ENCODE measurements at places on chromosomes 3 and 15. TPM values are rescaled to one million over a fixed set of nuclear protein-coding genes. Genes with fewer than 3 reads are reported as not detected.

GRCh38 chr3:176992565-176992964 is 204.7 kb downstream of the TBL1XR1 start:
- H3K36me3 ChIP-seq, result no peaks in the 10 kb centered on the region
- no peak overlapping the region for H3K4me3 ChIP-seq
- H3K4me1 ChIP-seq, result no peaks in the 10 kb centered on the region
- no peak for DNase-seq

DNA sequence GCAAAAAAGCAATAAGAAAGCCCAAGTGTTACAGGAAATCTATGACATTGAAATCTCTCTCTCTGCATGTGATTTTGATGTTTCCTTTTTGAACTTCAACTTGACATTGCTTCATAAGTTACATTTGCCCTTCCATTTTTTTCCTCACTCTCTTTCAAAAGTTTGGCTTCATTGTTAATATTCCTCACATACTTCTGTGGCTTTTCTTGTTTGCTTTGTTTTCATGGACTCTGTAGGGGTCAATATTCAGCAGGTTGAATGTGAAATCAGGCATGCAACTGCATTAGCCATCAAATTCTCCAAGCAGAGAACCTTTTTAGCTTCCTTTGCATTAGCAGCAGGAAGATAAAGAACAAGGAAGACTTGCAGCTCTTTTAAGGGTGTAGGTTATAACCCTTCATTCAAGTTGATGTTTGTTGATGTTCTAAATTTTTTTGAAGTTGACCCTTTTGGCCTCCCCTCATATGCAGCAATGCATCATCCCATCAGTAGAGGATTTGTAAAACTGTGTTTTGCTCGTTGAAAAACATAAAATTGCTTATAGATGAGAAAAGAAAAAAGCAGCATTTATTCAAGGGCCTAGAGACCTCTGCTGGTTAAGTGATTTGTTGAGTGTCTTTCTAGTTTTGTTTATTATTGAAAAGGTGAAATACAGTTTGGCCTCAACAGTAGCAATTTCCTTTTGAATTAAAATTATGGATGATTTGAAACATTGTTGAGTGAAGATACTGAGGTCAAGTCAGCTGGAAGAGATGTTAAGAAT is 211.4 kb downstream of the IL5RA start:
- H3K27ac ChIP-seq, result no peak overlapping the region
- no peaks in the 10 kb centered on the region for H3K36me3 ChIP-seq
- no peaks in the 10 kb centered on the region for H3K4me1 ChIP-seq

- no peaks in the 10 kb centered on the region for H3K27me3 ChIP-seq
- H3K4me3 ChIP-seq, result no peak overlapping the region
- no peak overlapping the region for H3K27ac ChIP-seq
- peak; percentile 90 for DNase-seq
- no peaks in the 10 kb centered on the region for H3K4me1 ChIP-seq
- H3K36me3 ChIP-seq, result no peaks in the 10 kb centered on the region
Measured at GRCh38 chr3:32428092-32429068, 36.7 kb downstream of the CMTM7 start.

DNA sequence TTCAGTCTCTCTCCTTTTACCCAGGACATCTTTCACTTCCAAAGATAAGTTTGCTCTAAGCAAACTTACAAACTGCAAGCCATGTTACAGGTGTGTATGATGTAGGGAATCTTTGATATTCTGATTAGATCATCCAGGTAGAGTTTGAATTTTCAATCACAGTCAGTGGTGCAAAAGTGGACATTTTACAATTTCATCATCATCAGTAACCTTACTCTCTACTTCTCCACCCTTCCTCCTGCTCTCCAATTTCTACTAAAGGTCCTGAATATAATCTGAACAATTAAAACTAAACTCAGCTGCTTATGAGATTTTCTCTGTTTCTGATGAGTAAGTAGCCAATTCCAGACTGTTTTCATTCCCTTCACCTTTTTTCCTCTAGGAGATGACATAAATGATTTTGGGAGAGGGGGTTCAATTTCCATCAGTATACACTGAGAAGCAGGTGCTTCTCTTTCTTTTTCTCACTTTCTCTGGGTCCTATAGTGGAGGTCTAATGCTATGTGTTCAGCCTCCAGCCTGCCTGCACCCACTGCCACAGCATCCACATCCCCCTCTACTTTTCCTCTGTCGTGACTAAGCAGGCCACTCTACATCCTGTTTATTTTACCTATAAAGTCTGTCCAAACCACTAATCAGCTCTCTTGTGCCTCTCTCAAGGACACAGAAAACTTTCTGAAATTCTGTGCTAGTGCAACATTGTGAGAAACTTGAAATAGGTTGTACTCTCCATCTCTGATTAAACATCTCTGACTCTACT is 27.6 kb downstream of the SUCNR1 start:
- peak overlapping the region; percentile 42 for H3K27ac ChIP-seq
- DNase-seq, result no peak
- H3K4me3 ChIP-seq, result no peak overlapping the region
- no peaks in the 10 kb centered on the region for H3K27me3 ChIP-seq

DNA sequence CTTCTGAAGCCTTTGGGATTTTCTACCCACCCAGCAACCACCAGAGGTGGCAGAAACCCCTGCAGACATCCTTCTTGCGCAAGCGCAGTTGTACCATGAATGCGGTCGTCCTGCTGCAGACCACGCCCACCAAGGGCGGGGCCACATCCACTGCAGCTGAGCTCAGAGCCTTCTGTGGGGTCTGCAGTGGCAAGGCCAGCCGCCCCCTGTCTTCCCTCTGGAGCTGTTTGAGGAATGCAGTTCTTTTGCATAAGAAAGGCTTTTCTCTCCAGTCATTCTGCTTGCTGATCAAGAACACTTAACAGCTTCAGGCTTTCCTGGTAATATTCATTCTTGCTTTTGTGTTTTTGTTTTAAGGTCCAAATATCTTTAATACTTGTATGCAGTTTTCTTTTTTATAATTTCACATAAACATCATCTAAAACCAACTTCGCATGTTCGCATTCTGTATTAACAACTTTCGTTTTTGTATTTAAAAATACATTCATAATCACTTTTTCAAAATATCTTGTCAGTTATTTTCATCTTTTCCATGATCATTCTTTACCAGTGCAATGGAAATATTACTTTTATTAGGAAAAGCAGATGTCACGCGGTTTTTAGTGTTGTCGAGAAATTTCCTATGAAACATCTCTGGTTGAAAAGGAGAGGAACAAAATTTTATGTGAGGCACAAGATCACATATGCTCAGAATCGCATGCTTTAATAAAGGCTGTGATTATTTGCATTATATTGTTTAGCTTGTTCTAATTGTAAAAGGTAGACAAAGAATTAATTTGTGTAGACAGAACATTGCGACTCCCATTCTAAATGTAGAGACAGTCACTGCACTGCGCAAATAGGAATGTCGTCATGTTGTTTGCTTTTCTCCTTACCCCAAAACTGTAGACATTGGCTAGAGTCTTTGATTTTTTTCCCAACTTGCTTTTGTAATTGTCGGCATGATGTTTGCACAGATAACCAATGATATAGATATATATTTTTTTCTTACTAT is 98.1 kb upstream of the SNRPN start:
- H3K4me1 ChIP-seq, result no peaks in the 10 kb centered on the region
- H3K27ac ChIP-seq, result no peak overlapping the region
- no peaks in the 10 kb centered on the region for H3K27me3 ChIP-seq
- DNase-seq, result no peak

DNA sequence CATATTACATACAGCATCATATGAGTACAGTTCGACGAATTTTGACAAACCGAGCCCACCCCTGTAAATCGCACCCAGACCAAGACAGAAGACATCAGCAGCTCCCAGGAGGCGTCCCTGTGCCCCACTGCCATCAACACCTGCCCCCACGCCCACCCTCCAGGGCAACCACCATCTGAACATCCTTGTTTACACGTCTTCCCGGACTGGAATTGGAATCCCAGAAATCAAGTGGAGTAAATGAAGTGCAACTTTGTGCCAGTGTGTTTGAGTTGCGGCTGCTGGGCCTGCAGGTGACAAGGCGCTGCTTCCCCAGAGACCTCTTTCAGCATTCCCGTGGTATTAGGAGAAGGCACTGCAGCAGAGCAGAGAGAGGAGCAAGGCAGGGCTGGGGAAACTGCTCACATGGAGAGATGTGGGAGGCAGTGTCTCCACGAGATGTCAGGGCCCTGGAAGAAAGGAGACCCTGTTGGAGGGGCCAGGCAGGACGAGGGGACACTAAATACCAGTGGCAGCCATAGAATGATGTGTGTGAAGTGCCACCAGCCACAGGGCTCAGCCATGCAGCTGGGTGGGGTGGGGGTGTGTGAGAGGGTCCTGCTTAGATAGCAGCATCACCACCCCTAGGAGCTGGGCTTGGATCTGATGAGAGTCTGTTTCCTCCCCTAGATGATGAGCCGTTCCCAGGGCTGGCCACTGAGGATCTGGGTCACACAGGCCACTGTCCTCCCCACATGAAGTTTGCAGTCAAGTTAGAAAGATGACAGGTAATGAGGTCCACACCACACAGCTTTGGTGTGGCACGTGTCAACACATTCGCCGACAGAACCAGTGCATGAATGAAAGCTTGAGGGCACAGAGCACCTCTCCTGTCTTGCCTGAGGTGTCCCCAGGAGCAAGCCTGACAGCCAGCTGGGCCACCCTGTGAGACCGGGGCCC is 33.4 kb upstream of the PCSK6 start:
- H3K4me3 ChIP-seq, result no peak overlapping the region
- H3K4me1 ChIP-seq, result peaks cover 8% of the 10 kb centered on the region
- H3K36me3 ChIP-seq, result no peaks in the 10 kb centered on the region
- no peaks in the 10 kb centered on the region for H3K27me3 ChIP-seq
- no peak overlapping the region for H3K27ac ChIP-seq
- DNase-seq, result peak; percentile 81

DNA sequence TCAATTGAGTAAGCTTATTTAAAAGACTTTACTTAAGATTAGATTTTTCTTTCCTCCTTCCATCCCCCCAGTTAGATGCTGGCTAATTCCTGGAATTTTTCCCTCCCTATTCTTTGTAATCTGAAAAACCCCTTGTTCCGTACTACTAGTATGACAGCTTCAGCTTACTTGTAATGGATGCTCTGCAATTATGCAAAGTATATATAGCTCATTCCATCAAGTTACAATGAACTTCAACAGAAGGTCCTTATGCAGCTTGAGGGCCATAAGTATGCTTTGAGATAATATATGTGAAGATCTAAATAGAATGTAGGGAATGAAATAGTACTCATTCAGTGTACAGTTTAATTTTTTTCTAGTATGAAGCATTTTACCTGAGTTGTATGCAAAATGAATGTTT is 398.3 kb upstream of the NAALADL2 start:
- no peaks in the 10 kb centered on the region for H3K4me1 ChIP-seq
- H3K4me3 ChIP-seq, result no peak overlapping the region
- no peaks in the 10 kb centered on the region for H3K27me3 ChIP-seq
- H3K27ac ChIP-seq, result no peak overlapping the region

DNA sequence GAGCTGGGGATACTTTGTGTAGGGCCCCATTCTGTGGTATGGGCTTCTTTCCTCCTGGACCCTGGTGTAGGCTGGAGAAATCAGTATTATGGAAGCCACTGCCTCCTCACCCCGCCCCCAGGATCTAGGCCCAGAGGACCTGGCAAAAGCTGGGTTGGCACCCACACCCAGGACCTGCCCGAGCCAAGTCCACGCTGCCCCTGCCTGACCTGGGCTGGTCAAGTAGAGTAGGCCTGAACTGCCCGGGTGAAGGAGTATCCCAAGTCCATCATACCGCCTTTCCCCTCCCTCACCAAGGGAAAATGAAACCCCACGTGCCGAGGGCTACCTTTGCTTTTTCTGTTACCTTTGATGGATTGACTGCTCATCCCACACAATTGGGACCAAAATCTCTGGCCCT is 37.7 kb upstream of the TRAK1 start:
- H3K27me3 ChIP-seq, result no peaks in the 10 kb centered on the region
- H3K36me3 ChIP-seq, result no peaks in the 10 kb centered on the region

GRCh38 chr3:83662381-83662960 is 1296.3 kb upstream of the CADM2 start:
- DNase-seq, result no peak
- H3K27me3 ChIP-seq, result no peaks in the 10 kb centered on the region
- H3K4me3 ChIP-seq, result no peak overlapping the region
- H3K36me3 ChIP-seq, result no peaks in the 10 kb centered on the region
- H3K4me1 ChIP-seq, result no peaks in the 10 kb centered on the region

GRCh38 chr3:8183627-8184026 is 318.0 kb upstream of the LMCD1 start:
- no peaks in the 10 kb centered on the region for H3K4me1 ChIP-seq
- H3K27ac ChIP-seq, result no peak overlapping the region
- no peaks in the 10 kb centered on the region for H3K27me3 ChIP-seq

DNA sequence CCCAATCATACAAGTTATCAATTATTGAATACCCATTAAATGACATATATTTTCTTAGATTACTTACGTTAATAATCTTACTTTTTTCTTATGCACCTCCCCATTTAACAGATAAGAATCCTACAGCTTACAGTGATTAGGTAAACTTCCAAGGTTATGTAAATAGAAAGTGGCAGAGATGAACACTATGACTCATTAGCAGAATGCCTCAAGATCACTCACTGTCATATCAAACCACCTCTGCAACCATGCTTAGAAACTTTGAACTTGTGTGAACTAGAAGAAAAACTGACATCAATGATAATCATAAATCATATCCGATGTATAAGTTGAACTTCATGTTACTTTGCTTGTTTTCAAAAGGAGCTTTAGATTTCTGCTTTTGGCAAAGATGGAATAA is 911.6 kb upstream of the ARPP21 start:
- H3K4me1 ChIP-seq, result peaks cover 6% of the 10 kb centered on the region
- H3K36me3 ChIP-seq, result no peaks in the 10 kb centered on the region
- no peaks in the 10 kb centered on the region for H3K27me3 ChIP-seq
- H3K27ac ChIP-seq, result no peak overlapping the region

- no peak overlapping the region for H3K4me3 ChIP-seq
- no peaks in the 10 kb centered on the region for H3K36me3 ChIP-seq
- no peak for DNase-seq
- H3K27me3 ChIP-seq, result no peaks in the 10 kb centered on the region
- H3K27ac ChIP-seq, result no peak overlapping the region
Measured at GRCh38 chr3:157530637-157531300, 27.6 kb upstream of the VEPH1 start.

DNA sequence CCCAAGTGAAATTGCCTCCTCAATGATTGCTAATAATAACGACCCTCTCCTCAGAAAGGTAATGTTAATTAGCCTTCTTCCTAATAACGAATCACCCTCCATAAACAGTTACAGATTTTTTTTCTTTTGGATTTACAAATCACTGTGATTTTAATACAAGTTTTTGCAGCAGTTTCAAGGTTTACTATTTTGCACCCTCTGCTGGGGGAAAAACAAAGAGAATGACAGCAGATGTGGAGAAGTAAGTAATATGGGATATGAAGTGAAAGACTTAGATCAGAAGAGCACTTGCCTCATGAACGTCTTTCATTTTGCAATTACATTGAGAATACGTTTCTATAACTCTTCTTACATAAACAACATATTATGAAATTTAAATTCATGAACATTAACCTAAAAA is 16.1 kb upstream of the CNTN3 start:
- H3K27me3 ChIP-seq, result no peaks in the 10 kb centered on the region
- no peak for DNase-seq
- H3K4me3 ChIP-seq, result no peak overlapping the region
- no peaks in the 10 kb centered on the region for H3K36me3 ChIP-seq
- H3K27ac ChIP-seq, result no peak overlapping the region

Gene CASR
- 0.19 TPM for total RNA-seq

Gene MRPS22
- total RNA-seq, result 45.8 TPM

Gene TMC3
- 0.42 TPM for total RNA-seq

Gene PCLAF
- not detected for total RNA-seq

Gene RARRES1
- 35.1 TPM for total RNA-seq

Gene RBP2
- not detected for total RNA-seq

Gene ENTPD3
- 3.6 TPM for total RNA-seq

Gene SPINT1
- 2.5 TPM for total RNA-seq

Measured in esophagus muscularis mucosa (tissue), 4 donors.